Stimulated activated CD4-positive, alpha-beta T cell treated with anti-CD3 and anti-CD28 coated beads, Interleukin-1b, Interleukin-23, amount 100 ng/mL, for 1 hour (primary cell): ENCODE measurements at places on chromosomes 11 and 22.

DNA sequence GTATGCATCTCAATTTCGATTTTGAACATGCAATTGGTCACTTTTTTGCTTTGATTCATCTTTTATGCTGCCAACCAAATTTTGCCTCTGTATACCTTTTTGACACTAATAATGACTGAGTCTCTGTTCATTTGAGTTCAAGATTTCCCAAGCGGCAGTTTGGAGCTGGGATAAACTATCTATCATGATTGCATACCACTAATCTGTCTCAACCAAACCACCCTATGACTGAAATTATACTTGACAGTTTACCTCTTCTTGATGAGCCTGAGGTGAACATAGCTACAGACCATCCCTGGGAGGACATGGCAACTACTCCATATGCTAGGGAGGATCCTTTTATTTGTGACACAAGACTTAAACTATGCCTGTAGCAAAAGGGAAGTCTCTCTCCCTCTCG is 146.2 kb downstream of the PAX6 start:
- DNase-seq: no peak

DNA sequence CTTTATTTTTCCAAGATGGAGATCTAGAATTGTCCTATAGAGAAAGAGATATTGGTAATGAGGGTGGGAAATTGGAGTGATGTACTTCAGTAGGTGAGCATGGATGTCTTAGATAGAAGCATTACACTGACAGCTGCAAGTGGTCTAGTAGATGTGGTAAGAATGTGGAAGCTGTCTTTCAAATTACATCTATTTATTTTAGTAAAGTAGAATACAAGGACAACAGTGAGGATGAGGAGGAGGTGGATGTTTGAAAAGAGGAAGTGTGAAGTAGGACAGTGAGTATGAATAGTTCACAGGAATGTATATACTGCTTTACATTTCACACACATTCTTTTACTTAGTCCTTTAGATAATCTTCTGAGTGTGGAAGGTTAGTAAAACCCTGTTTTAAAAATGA is 64.2 kb downstream of the HIPK3 start:
- no peak for DNase-seq

DNA sequence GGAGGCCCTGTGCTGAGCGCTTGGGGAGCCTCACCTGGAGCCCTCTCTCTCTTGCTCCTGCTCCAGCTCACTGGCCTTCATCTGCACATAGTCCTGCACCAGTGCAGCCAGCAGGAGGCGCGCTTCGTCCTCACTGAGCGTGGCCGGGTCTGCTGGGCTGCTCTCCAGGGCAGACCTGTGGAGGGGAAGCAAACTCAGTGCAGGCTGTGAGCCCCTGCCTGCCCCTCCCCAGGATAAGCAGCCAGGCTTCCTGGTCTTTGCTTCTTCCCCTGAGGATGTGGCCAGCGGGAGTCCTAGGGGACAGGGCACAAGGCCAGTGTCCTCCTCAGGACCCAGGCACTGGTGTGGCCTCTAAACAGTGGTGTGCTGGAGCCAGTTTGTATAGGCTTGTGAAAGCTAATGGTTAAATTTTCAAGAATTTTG is 2.2 kb downstream of the CALCA start:
- no peak for DNase-seq

DNA sequence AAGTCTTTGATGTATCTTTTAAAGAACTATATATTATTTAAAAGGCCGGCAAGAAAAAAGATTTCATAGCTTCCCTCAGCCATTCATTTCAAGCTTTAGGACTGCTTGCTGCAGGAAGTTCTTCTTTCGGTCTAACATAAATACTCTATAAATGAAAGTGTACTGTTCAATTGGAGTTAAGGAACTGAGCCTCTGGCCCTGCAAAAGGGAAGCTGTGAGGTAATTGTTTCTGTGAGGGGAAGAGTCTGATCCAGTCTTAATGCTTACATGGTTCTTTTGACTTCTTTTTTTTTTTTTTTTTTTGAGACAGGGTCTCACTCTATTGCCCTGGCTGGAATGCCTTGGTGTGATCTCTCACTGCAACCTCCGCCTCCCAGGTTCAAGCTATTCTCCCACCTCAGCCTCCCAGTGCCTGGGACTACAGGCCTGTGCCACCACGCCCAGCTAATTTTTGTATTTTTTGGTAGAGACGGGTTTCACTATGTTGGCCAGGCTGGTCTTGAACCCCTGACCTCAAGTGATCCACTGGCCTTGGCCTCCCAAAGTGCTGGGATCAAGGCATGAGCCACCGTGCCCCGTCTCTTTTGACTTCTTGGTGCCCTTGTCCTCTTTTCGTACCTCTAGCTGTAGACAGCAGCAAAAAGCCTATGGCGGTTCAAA is 4.7 kb upstream of the TRIM29 start:
- DNase-seq: no peak

DNA sequence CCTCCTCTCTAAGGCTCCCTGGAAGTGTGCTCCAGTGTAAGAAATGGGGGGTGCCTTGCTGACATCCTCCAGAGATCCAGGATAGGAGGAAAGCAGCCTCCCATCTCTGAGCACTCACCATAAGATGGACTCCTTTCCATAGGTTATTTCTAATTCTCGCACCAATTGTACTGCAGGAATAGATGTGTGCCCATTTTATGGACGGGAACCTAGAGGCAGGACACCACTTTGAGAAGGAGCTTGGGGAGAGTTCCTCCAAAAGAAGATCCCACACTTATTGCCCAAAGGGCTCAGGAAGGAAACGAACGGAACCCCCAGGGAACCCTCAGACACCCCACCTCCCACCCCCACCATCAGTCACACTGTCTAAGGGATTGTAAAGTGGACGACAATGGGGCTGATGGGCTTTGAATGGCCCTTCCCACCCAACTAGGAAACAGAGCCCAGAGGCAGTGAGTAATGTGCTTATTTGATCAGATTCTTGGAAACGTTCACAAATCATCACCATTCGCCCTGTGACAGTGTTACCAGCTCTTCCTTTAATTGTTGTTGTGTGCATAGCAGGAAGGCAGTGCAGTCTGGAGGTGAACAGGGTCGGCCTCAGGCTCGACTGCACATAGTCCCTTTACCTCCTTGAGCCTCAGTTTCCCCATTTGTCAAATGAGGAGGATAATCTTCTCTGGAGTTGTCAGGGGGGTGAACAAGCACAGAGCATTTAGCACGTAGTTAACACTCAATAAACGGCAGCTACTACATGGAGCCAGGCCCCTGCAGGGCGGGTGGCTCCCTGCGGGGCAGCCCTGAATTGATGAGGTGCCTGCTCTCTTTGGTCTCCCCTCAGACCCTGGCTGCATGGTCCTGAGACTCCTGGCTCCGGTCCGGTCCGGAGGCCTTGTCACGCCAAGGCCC is 8.4 kb upstream of the MN1 start:
- DNase-seq: no peak

- DNase-seq: peak; percentile 7
Measured at GRCh38 chr22:45240104-45240809, 437 bp downstream of the KIAA0930 start.

DNA sequence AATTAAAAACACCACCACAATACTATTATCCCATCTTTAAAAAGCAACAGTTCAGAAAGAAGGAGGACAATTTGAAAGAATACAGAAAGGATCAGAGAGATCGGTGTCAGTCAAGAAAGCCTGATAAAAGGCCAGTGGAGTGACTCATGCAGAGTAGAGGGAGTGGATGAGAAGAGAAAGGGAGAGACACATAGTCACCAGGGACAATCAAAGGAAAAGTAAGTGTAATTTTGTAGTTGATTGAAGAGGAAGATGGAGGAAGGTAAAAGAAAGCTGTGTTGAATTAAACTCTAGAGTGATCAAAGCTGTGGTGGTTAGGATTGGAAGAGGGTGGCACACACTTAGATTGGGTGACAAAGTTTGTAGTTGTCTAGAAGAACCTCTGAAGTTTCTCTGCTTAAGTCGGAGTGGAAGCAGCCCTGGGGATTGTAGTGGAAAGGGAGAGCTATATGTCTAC is 14.1 kb downstream of the SPECC1L start:
- no peak for DNase-seq

GRCh38 chr11:2940921-2941821 is 12.0 kb upstream of the PHLDA2 start:
- no peak for DNase-seq

DNA sequence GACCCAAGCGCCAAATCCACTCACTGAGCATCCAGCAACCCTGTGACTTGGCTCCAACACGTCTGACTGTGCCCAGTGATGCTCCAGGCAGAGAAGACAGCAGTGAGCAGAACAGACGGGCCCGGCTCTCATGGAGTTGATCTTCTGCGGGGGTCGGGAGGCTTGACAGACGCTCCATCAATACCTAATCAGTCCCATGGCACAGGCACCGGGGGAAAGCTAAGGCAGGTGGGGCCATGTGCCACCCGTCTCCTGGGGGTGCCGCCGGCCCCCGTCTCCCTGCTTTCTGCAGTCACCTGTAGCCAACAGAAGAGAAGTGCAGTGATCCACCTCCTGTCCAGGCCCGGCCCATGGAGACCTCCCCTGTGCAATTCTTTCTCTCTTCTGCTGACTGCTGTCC is 47.5 kb downstream of the LINC01488 start:
- no peak for DNase-seq

DNA sequence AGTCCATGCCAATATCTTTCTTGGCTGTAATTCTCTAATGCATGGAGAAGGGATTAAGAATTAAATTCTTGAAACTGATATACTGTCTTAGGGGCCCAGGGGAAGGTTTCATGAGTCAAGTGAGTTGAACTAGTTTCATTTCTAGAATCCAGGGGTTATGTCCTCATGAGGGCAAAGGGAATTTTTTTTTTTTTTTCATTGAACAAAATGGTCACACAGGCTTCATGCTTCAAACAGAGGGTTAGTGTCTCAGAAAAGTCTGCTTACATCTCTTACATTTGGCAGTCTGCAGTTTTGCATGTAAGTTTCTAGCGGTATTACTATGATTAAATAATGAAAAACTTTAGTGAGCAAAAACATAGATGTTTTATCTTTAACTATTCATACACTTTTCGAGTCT is 32.9 kb downstream of the PPME1 start:
- DNase-seq: no peak

GRCh38 chr22:35547987-35548721 is 7.5 kb downstream of the RASD2 start:
- DNase-seq: no peak

- DNase-seq: no peak
Measured at GRCh38 chr11:360326-361280, 8.7 kb upstream of the B4GALNT4 start.

GRCh38 chr11:94132152-94132558 is 3.5 kb downstream of the PANX1 start:
- no peak for DNase-seq

DNA sequence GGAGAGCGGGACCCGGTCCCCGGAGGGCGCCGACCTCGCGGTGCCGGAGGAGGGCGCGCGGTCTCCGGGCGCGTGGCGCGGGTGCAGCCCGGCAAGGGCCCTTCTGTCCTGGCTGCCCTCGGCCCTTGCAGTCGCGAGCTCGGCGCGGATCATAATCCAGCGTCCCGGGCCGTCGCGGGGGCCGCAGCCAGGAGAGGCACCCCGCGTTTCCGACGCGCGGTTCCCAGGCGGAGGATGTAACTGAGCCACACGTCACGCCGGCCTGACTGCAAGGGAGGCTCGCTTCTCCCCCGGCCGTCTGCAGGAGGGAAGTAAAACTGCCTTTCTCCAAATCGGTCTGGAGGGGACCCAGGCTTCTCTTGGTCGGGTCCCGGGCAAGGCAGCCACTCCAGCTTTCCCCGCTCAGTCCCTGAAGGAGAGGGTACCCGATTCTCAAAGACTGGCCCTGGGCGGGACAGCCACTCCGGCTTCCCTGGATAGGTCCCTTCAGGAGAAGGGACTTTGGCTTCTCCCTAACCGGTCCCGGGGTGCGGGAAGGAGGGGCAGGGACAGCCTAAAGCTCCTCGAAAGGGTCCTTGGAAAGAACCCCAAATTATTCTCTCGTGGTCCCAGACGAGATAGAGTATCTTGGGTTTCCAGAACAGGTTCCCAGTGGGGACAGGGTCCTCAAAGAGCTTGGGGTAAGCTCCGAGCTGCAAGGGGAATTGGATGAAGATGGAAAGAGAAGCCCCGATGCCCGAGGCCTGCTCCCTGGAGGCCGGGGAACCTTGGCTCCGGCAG is 836 bp downstream of the SPON1 start:
- no peak for DNase-seq

DNA sequence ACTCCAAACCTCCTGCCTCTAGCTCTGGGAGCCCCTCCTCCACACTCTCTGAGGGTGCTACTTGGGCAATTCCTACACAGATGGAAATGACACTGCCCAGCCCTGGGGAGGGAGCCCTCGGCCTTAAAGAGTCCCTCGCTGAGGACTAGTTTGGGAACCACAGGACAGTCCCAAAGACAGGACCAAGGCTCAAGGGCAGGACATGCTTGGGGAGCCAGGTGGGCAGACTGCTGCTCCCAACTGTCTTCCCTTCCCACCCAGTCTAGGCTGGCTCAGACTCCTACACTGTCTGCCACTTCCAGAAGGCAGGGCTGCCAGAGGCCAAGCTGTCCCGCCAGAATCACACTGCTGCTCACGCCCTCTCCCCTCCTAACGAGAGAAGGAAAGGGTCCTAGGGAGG is 9.8 kb downstream of the ARRB1 start:
- no peak for DNase-seq

- no peak for DNase-seq
Measured at GRCh38 chr11:36724742-36725385, 126.8 kb upstream of the RAG2 start.

- DNase-seq: no peak
Measured at GRCh38 chr11:73390601-73391565, 14.7 kb downstream of the RELT start.

DNA sequence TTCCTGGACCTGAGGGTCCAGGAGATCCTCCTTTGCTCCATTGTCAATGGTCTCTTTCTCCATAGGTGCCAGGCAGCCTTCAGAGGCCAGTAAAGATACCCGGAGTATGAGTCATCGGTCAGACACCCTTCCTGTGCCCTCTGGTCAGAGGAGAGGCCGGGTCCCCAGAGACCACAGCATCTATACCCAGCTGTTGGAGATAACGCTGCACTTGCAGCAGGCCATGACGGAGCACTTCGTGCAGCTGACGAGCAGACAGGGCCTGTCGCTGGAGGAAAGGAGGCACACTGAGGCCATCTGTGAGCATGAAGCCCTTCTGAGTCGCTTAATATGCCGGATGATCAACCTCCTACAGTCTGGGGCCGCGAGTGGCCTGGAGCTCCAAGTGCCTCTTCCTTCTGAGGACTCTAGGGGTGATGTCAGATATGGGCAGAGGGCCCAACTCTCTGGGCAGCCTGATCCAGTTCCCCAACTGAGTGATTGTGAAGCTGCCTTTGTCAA is at the start of gene ACCSL:
TSS of gene ACCSL (plus strand) at position 51 of the 501 bp plus-strand sequence. CDS start at position 107, 56 bp downstream.
- no peak for DNase-seq

GRCh38 chr11:114244726-114245394 is 51.3 kb upstream of the NNMT start:
- DNase-seq: no peak
